RWPE2 (cell line): ENCODE measurements at places on chromosomes 4 and X.

- DNase-seq: no peak
Measured at GRCh38 chr4:74583757-74584156, 138.8 kb downstream of the AREG start.

GRCh38 chr4:110712486-110712885 lies 89.6 kb upstream of the PITX2 start:
- no peak for DNase-seq

- no peak for DNase-seq
Measured at GRCh38 chrX:47227334-47227583, 5.5 kb upstream of the USP11 start.

DNA sequence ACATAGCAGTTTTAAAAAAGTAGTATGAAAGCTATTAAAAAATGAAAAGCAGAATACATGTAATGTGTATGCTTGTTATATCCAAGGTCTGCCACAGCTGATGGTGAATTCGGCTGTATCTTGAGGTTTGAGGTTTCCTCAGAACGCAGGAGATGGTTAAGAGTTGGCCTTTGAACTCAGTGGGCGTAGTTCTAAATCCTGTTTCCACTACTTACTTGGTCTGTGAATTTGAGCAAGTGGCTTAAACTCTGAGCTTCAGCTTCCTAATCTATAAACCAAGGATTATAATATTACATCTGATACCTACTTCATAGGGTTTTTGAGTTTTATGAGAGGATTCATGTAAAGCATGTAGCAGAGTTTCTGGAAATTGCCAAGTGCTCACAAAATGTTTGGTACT lies 125.2 kb downstream of the STIM2 start:
- no peak for DNase-seq

- no peak for DNase-seq
Measured at GRCh38 chr4:159209249-159209648, 106.4 kb downstream of the RAPGEF2 start.

GRCh38 chrX:40298572-40299479 lies 201.1 kb upstream of the BCOR start:
- DNase-seq: no peak
